Cardiac septum (tissue), 1 donor: ENCODE measurements at places on chromosomes 16 and 17. TPM values are rescaled to one million over a fixed set of nuclear protein-coding genes. Genes with fewer than 3 reads are reported as not detected.

GRCh38 chr17:80005360-80006338 lies 30.0 kb downstream of the TBC1D16 start:
- no peak for DNase-seq

Gene MPHOSPH6
- total RNA-seq = 10.2 TPM

- DNase-seq = no peak
These were observed 311.9 kb downstream of the NPIPA8 start for GRCh38 chr16:18024611-18025010.

GRCh38 chr17:38602453-38602852 lies 3.3 kb downstream of the SRCIN1 start:
- no peak for DNase-seq

- DNase-seq = peak; percentile 82
These were observed at the start of gene NKD1 for GRCh38 chr16:50548125-50548908. Gene NKD1 (plus strand): TSS chr16:50548396. CDS start chr16:50548554, 158 bp downstream.

DNA sequence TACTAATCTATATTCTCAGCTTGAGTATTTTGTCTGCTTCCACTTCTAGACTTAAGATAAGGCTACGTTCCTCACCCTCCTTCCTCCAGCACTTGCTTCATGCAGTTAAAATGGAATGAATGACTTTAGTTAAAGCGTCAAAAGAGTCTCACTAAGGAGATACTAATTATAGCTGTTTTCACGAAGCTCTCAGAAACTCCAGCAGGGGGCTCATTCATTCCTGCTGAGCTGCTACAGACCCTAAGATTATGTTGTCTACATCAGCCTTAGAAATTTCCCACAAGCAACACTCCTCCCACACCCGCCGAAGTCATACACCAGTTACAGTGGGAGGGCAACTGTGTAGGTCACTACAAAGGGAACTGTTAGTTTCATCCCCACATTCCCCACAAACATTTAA lies 57.0 kb upstream of the KIFC3 start:
- DNase-seq = no peak

- DNase-seq = no peak
These were observed 4.0 kb downstream of the CTC1 start for GRCh38 chr17:8243827-8244226.

Gene GAST
- not detected for total RNA-seq

- no peak for DNase-seq
These were observed 2.1 kb downstream of the SPAG9 start for GRCh38 chr17:51118330-51119195.

Gene AANAT
- total RNA-seq = not detected

Gene MOSMO
- 11.9 TPM for total RNA-seq

Gene P3H4
- total RNA-seq = 5.1 TPM
